ENCODE measurements at places on chromosomes 1 and 21.
A peak's percentile ranks its signal among the peaks of the same experiment; 100 is the strongest.

DNA sequence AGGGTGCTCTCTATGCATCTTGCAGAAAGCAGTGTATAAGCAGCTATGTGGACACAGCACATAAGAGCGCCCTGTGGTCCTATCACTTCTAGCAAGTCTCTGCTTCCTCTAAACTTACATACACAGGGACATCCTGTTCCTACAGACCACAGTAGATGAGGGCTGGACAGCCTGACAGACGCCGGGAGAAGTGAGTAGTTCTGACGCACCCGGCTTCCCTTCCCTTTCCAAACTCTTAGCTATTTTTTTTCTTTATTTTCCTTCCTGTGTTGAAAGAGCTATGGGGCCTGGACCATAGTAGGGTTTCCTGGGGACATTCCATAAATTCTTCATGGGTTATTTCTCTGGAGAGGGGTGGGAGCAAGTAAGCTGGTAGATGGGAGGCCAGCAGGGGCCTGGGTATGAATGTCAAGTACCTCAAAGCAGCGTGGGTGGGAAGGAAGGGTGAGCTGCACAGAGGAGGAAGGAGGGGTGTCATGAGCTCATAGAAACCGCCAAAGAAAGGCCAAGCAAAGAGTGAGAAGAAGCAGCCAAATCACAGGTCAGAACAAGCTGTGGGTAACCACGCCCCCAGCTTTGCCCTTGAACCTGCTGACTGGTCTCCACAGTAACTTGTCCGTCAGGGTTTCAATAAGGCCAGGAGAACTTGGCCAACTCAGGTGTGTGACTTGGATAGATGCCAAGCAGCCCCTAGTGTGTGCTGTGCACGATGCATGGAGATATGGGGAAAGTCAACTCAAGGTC lies 36.6 kb downstream of the PLXNA2 start:
- peak; percentile 71 for DNase-seq

DNA sequence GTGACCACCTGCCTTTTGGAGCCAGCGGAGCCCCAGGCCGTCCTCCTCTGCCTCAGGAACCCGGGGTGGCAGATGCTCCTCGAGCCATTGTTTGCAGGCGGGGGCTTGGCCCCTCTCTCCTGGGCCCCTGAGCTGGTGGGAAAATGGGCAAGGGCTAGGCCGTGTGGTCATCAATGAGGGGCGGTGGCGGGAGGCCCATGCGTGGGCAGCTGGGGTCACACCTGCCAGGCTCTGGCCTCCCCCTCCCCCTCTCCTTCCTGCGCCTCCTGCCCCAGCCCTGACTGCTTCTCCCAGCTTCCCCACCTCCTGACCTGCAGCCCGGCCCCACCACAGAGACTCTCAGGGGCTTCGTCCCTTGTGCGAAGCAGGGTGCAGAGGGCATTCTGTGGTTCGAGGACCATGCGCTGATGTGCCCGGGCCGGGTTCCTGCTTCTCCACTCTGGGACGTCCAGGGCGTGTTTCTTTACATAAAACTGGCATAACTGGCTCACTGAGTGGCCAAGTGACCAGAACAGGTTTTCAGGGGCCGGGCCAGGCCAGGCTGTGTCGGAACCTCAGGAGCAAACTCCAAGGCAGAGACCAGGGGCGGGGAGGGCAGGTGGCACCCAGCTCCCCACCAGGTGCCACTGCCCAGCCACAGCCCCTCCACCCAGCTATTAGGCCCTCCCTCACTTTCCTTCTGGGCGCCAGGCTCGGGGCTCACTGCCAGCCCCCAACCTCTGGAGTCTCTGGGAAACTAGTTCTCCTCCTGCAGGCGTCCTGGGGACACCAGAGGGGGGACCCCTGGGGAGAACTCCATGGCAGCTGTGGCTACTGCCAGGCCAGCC lies 9.3 kb downstream of the SAMD11 start:
- no peak for DNase-seq

DNA sequence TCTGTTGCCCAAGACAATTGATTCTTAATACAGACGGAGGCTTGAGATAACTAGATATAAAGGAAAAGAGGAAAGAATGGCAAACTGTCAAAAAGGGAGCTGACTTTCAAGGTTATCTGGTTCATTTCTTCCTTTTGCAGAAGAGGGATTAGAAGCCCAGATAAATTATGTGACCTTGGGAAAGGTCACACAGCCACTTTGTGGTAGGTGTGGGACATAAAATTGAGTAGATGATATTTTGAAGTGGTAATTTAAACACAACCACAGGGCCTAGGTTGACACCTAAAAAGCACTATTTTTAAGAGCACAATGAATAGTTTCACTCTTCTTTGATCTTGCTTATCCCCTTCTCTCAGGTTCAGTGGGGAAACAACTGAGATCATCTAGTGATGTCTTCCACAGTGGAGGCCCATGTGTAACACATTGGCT lies 16.9 kb upstream of the KIAA0040 start:
- no peak for DNase-seq

DNA sequence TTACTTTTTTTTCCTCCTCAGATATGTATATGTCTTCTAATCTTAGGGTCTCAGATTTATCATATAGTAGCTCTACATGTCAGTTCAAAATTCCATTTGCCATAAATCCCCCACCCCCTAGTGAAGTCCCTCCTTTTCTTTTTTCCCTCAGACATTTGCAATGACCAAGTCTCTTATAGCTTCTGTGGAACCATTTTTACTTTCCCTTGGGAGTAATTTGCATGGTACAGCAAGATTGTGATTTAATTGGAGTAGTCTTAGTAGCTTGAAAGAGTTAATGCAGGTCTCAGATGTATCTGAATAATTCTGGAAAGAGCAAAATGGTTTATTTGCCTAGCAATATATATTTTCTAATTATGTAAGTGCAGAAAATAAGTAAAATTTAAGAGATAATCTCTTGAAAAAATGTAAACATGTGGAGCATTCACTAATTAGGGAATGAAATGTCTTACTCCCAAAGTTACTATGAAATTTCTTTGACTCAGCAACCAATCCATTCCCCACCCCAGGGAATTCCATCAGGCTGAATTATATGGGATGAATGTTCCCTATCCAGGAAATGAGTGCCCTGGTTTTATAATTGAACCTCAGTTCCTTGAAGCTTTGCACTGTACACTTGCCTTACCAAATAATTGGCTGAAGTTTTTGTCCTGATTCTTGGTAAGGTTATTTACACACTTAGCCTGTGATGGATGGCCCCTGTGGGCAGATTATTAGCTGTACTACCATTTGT lies 267.0 kb downstream of the DNM3 start:
- DNase-seq = no peak

- no peak for DNase-seq
Measured at GRCh38 chr1:43312663-43313515, 12.1 kb downstream of the TIE1 start.

GRCh38 chr1:197225611-197226010 lies 42.4 kb upstream of the CRB1 start:
- DNase-seq = no peak
